ENCODE measurements at places on chromosomes 13 and 19. TPM values are rescaled to one million over a fixed set of nuclear protein-coding genes. Genes with fewer than 3 reads are reported as not detected.
A peak's percentile ranks its signal among the peaks of the same experiment; 100 is the strongest.

TUBA3C gene
- total RNA-seq: 6.2 TPM

C13orf42 gene
- total RNA-seq: not detected

DNA sequence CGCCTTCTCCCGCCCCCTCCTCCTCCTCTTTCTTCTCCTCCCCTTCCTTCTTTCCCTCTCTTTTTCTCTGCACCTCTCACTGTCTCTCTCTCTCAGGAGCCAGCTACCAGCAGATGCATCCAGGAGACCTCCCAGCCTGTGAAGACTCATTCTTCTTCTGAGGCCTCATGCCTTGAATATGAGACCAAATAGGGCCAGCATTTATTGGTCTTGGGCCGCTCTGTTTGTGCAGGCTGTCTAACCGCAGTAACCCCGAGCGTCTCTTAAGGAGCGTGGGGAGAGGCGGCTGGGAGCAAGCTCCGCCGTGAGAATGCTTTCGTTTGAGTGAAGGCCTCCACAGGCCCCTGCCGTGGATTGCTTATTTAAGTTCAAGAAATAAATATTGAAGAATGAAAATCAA is 167.0 kb downstream of the NUFIP1 start:
- no peak for DNase-seq

TINCR gene
- total RNA-seq: 0.40 TPM

IFNL1 gene
- total RNA-seq: not detected

DNA sequence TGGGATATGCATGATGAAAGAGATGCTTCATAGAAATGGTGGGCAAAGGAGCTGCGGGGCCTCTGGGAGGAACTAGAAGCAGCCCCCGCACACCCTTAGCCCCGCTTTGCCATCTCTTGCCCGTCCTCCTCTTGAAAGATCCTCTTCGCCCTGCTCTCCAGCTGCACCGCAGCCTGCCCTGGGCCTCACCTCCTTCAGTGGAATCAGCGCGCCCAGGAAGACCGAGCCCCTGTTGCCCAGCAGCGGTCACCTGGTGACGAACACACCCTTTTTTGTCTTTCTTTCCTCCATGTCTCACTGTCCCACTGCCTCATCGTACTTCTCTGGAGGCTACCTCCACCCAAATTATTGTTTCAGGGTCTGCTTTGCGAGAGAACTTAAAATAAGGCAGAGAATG is 807.6 kb downstream of the UQCRFS1 start:
- DNase-seq: no peak

GRCh38 chr13:44191504-44192171 is 182.0 kb upstream of the SERP2 start:
- peak; percentile 74 for DNase-seq

DNA sequence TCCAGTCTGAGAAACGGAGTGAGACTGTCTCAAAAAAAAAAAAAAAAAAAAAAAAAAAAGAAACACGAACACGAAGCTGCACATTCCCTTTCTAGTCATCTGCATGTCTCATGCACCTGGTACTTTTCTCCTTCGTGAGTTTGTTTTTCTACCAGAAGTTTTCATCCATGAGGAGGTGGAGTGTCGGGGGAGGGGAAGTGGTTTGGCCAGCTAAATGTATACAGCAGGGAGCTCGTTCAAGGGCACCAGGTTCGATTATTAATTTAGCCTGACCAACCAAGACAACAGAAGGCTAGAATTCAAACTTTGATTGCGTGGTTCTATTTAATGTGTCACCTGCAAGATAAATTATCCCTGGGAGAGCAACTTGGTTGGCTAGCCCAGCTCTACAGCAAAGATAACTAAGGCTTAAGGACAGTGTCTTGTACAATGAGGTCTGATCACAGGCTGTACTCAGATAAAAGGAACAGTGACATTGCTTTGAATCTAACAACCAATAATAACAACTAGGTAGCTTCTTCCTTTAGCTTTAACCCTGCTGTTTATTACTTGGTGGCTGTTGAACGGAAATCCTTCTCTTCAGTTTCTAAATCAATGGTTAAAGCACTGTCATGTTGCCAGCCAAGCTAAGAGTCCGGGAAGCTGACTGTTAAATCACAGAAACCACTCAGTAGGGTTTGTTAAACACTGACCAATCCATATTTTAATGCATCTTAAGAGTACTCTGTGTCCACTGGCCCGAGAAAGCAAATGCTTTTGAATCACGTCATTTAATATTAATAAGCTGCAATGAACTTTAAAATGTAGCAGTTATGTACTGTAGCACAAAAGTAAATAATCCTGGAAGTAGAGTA is 98.4 kb upstream of the STARD13 start:
- DNase-seq: no peak

DNA sequence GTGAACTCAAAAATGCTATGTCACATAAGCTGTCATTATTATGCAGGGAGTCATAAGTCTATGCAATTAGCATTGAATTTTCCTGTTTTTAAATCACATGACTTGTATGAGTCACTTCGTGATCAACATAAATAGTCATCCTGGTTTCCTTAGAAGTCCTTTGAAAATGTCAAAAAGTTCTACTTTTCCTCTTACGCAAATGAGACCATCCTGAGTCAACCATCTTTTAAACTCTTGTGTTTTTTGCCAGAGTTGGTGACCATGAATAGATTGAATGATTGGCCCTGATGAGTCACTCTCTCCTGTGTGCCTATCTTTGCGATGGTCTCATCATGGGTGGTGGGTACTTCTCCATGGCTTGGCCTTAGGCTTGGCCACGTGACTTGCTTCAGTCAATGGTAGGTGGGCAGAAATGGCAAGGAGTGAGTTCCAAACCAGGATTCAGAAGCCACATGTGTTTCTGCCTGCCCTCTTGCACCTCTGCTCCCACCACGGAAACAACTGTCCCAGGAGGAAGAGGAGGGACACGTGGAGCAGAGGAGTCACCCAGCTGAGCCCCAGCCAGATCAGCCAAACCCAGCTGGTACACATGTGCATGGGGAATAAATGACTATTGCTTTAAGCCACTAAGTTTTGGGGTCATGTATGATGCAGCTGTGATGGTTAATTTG is 123.5 kb upstream of the CACNA1A start:
- peak; percentile 26 for DNase-seq

DNA sequence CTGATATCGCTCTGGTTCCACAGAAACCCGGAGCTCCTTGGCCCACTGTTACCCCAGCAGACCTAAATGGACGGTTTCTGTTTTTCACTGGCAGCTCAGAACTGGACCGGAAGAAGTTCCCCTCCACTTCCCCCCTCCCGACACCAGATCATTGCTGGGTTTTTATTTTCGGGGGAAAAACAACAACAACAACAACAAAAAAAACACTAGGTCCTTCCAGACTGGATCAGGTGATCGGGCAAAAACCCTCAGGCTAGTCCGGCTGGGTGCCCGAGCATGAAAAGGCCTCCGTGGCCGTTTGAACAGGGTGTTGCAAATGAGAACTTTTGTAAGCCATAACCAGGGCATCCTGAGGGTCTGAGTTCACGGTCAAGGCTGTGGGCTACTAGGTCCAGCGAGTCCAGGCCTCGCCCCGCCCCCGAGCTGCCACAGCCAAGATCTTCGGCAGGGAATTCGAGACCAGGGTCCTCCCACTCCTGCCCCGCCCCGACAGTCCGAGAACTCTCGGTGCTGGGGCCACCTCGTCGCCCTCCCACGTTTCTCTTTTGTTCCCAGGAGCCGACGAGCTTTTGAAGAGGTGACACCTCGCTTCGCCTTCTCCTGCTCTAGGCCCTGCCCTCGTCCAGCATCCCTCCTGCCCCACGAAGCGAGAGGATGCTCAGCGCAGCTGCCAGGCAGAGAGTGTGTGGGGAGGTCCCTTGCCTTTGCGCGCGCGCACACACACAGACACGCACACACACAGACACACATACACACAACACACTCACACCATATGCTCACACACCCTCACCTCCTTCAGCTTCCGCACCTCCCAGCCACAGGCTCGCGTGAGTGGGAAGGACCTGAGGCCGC is 8.8 kb downstream of the ZIC2 start:
- DNase-seq: no peak

DNA sequence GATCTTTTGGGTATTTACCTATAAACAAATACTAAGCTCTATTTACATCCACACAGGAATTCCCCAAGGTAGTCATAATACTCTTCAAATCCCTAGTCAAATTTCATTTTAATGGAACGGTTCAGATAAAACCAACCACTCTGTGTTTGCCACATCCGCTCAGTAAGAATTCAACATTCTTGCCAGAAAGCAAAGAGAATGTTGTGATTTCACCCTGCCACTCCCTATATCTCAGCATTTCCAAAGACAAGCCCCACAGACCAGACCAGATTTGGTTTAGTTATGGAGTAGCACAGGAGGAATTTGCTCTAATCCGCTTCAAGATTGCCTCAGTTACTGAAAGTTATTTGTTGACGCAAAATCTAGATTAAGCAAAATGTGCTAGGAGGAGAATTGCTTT is 105.6 kb upstream of the SERP2 start:
- DNase-seq: peak; percentile 78

TEAD2 gene
- total RNA-seq: 29.0 TPM

DNA sequence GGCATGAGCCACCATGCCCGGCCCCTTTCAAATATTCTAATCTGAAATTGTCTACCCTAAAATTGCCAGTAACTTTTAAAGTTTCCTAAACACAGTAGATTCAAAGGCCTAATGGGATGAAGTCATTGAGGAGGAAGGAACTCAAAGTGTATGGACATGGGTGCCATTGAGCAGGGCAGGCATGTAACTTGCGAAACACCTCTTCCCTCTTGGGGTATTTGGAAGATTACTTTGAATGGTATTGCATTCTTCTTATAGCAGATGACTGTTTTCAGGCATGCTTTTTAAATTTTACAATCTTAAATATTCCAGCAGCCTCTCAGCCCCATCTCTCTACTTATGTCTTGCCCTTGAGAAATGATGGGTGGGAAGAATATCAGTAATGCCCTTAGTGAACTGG is 21.0 kb downstream of the TM9SF2 start:
- DNase-seq: no peak

DNA sequence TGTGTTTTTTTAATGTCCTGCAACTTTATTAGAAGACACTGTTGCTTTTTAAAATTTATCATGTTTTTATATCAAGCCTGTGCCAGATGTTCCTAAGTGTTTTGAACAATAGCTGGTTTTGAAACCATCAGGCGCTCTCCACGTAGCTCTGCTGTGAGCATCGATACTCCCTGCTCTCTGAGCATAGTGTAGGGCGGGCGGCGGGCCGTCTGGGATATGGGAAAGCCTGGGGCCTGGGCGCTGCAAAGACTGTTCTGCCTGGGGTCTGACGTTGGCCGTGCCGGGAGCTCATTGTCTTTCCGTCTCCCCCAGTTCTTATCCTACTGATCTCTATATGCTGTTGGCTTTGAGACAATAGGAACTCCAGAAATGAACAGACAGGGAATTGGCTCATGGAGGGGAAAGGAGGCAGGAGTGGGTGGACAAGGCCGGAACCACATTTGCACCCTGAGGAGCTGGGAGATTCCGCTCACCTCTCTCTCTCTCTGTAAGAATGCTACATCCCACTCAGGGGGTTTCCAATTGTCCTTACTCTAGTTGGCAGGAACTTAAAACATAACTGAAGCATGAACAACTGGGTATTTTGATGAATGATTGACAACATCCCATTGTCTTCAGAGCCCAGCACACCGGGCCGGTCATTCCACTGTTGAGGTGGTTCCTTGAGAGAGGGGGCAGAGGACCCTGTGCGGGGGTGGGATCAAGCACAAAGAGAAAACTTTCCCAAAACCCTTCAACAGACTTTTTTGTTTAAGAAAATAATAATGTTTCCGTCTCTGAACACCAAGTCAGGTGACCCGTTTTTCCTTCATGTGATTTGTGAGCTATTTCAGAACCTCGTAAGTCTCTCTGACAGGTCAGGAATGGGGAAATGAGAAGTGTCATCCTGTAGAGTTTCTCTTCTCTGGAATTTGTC is 64.7 kb downstream of the COL4A2 start:
- peak; percentile 71 for DNase-seq

SIX5 gene
- total RNA-seq: 9.5 TPM

DNA sequence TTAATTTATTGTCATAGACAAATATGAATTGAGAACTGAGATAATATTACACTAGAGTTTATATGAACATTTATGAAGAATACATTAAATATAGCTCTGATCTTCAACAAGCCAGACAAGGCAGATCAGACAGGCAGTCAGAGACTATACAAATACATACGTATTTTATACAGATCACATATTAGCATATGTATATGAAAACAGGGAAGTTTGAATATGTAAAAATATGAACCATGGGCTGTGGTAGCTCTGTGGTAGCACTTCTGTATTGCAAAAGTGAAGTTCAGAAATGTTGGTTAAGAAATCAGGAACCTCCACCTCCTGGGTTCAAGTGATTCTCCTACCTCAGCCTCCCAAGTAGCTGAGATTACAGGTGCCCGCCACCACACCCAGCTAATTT is 20.7 kb downstream of the GPR180 start:
- DNase-seq: no peak

DNA sequence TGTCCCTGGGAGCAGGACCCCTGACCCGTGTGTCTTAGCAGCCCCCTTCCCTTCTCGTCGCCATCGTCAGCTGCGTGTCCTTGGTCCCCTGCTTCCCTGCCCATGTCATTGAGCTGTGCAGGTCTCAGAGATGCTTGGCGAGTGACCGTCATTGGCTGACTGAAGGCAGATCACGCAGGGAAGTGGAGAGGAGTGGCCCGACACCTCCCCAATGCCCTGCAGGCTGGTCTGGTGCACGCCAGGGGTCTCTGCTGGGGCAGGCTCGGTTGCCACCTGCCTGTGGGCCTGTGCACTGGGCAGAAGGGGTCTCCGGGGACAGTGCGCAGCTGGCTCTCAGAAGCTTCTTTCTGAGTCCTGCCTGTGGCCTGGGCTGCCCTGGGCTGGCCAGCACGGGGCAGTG is 6.2 kb downstream of the GNA11 start:
- no peak for DNase-seq

DNA sequence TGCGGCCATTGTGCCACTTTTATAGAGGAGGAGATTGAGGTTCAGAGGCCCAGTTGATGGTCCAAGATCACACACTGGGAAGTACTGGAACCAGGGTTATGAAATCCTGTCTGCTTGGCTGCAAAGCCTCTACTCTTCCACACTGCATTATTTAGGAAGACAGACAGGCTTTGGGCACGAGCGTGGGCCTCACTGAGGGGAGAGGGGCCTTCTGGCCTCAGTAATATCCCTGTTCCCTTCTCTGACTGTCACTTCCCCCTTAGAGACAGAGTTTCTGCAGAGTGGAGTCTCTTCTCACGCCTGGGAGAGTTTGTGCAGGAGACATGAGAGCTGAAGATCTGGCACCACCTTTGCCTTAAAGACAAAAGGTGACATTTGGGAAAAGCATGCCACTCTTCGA is 49.0 kb upstream of the PNMA8B start:
- DNase-seq: no peak

CD209 gene
- total RNA-seq: not detected

THSD1 gene
- total RNA-seq: 4.0 TPM

ZNF331 gene
- 5.3 TPM for total RNA-seq

- no peak for DNase-seq
These were observed 20.0 kb upstream of the AMER2 start for GRCh38 chr13:25192052-25192451.

GRCh38 chr13:48377857-48378256 is 35.1 kb downstream of the LPAR6 start:
- DNase-seq: no peak

DNA sequence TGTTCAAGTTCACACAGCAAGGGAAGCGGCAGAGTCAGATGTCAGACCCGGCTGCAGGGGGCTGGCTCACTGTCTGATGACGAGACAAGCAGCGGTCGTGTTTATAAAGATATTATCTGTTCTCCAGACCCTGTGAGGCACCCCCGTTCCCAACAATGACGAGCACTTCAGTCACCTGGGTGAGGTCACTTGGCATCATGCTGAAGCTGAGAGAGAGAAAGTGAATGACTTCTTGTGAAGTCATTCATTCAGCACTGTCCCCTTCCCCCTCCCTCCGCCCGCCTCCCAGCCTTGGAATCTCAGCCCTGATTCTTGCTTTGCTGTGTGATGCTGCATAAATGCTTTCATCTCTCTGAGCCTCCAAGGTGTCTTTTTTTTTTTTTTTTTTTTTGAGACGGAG is 4.9 kb upstream of the LYPD3 start:
- peak; percentile 53 for DNase-seq

CNFN gene
- 2.0 TPM for total RNA-seq
